ENCODE measurements at places on chromosomes 13 and 19.

GRCh38 chr19:5877882-5878281 is 7.5 kb upstream of the FUT5 start:
- no peak for DNase-seq

GRCh38 chr13:104017317-104017716 is 951.1 kb upstream of the SLC10A2 start:
- no peak for DNase-seq

DNA sequence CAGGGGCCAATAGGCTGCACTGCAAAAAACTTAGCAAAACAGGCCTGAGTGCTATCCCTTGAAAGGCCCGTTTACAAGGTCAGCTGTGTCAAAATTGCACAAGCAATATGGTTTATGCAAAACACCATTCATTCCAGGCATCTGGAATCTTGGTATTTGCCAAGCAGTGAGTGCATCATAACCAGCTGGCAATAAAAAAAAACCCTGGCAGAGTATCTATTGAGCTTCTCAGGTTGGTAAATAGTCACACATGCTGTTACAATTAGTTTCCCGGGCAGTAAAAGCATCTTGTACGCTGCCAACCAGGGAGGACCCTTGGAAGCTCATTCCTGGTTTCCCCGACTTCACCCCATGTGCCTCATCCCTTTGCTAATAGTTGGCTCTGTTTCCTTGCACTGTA is 21.3 kb downstream of the ZNF77 start:
- no peak for DNase-seq

- DNase-seq, result no peak
Observed at GRCh38 chr19:38378866-38379265, 4.5 kb downstream of the PSMD8 start.

DNA sequence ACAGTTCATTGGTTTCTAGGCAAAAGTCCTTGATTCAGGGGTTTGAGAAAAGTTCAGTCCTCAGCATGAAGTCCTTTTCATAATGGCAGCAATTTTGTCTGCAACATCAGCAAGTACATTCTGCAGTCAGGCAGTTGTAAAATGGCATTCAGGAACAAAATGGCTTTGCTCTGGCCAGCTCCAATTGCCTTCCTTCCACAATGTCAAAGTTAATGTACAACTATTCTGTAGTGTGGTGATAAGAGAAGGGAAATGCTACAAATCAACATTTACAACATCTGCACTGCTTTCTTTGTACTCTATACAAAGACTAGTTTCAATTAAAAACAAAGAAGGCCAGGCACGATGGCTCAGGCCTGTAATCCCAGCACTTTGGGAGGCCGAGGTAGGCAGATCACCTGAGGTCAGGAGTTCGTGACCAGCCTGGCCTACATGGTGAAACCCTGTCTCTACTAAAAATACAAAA is 1.8 kb upstream of the NEK3 start:
- DNase-seq, result no peak

DNA sequence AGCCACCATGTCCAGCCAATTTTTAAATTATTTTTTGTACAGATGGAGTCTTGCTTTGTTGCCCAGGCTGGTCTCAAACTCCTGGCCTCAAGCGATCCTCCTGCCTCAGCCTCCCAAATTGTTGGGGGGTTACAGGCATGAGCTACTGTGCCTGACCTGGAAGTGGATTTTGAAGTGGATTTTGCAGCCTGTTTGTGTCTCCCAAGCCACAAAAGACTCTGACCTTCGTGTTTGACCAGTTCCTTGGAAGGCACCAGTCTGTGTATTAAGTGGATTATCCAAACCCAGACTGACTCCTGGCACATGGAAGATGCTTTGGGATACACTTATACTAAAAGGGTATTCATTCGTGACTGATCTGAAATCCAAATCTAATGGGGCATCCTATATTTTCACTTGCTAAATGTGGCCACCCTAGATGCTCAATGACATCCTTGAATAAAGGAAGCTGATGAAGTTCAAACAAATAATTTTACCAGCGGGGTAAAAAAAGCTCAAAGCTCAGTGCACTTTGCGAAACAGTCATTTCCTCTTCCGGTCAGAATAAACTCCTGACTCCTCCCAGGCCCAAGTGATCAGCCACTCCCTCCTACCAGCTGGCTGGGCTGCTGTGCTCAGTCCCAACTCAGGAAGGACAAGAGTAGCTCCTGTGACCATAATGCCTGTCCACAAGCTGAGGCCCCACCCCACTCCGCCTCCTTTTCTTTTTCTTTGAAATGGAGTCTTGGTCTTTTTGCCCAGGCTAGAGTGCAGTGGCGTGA is 32.6 kb upstream of the GATAD2A start:
- no peak for DNase-seq

DNA sequence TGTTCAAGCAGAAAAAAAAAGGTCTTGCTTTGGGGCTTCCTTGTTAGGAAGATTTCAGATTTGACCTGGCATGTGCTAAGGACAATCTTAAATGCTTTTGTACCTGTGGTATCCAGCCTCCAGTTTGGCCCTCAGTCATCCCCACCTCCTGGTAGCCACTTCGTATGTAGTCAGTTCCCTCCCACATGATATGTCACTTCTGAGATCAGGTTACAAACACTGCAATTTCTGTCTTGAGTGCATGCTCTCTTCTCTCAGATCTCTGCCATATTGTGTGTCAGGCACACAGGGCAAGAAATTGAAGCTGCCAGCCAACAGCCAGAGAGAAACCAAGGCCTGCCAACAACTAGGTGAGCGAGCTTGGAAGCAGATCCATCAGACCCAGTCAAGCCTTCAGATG is 60.3 kb upstream of the STARD13 start:
- no peak for DNase-seq

DNA sequence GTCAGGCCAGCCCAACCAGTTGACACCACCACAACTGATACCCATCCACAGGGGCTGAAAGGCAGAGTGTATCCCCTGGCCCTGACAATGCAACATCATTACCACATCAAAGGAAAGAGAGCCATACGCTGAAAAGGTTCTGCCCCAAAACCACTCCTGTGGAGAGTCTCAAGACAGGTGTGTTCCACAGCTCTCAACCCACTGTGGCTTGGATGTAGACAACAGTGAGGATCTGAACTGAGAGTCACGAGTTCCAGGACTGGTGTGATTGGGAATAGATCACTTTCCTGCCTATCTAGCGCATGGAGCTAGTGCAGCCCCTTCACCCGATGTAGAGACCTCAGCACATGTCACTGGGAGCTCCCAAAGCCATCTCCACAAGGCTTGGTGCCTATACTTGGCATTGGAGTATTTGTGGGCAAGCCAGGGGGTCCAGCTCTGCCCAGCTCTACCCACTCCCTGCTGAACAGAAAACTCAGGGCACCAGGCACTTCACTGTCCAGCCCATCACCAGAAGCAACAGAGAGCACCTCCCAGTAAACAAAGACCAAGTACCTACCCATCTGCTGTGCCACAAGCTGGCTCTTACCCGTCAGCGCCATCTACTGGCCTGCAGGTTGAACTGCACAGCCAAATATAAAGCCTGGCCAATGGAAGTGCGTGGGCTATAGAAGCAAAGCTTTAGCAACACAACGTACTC is 579.5 kb downstream of the UQCRFS1 start:
- DNase-seq, result no peak

DNA sequence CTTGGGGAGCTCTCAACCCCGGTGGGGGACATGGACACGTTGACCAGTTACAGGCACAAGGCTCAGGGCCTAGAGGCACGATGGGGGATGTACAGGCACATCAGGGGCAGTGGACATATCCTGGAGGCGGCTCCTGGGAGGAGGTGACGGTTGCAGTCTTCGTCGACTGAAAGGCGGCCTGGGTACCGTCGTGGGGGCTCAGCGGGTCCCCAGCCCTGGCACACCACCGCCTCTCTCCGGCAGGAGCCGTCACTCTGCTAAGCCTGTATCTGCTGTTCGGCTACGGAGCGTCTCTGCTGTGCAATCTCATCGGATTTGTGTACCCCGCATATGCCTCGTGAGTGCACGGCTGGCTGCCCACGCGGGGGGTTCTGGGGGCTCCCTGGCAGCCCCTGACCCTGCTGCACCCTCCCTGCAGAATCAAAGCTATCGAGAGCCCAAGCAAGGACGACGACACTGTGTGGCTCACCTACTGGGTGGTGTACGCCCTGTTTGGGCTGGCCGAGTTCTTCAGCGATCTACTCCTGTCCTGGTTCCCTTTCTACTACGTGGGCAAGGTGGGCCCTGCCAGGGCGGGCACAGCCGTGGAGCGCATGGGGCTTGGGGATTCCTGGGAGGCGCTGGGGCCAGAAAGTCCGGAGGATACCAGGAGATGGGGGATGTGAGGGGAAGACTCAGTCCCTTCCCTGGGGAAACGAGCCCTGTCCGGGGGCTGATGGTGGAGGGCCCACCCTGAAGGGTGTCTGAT is 4.2 kb downstream of the REEP6 start:
- DNase-seq, result no peak

GRCh38 chr19:40585241-40585981 is 8.7 kb downstream of the SHKBP1 start:
- DNase-seq, result no peak

DNA sequence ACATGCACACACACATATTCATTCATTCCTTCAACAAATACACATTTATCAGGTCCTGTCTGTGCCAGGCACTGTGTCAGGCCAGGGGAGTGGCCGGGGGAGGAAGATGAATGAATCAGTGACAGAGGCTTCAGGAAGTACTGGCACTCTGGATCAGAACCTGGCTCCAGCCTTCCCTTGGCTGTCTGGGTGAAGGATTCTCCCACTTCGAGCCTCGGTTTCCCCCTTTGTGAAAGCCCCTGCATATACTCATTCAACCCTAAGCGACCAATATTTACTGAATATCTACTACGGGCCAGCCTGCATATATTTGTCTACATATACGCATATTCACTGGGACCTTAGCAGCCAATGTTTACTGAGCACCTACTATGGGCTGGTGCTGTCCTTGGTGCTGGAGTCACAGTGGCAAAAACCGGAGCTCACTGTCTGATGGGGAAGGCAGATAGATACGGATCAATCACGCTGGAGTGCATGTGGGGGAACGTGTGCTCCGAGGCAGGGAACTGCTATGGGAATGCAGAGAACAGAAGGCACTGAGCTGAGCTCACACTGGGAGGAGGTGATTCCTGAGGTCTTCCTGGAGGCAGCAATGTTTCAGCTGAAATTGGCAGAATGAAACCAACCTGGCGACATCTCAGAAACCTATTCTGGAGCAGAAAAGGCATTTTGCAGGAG is 636 bp upstream of the ZNF579 start:
- DNase-seq, result no peak

DNA sequence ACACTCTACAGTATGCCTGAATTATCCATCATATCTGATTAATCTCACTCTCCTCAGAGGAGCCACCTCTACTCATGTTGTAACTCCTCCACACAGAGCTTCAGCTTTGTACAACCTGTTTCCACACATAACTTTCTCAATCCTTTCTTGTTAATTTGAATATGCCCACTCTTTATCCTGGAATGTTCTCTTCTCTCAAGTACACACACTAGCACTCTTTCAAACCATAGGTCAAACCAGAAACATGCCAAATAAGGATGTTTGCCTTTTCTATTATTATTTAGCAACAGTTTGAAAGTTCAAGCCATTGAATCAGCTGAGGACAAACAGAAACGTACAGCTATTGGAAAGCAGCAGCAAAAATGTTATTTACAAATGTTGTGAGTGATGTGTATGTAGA is 110.3 kb downstream of the MIPEP start:
- no peak for DNase-seq

DNA sequence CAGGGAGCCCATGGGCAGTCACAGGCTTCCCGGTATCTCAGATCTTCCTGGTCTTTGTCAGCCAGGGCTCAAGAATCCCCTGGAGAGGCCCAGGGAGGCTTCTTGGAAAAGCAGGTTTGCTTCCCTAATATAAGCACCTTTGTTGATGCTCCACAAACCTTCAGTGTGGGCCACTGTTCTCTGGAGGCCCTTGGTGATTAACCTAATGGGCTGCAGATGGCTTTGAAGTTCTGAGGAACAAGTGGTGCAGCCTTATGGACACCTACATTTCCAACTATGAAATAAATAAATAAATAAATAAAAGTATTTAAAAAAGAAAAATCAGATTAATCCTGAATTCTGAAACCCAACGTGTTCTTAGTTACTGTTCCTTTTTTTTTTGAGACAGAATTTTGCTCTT is at the start of gene BSPH1:
TSS of gene BSPH1 (minus strand) at position 101 of the 400 bp plus-strand sequence. CDS start at position 12, 89 bp downstream.
- DNase-seq, result no peak

- no peak for DNase-seq
Observed at GRCh38 chr13:102935896-102936321, 90.1 kb downstream of the ERCC5 start.

- DNase-seq, result no peak
Observed at GRCh38 chr13:91426913-91427312, 28.5 kb downstream of the GPC5 start.

- no peak for DNase-seq
Observed at GRCh38 chr13:60509601-60510386, 112.8 kb downstream of the TDRD3 start.

DNA sequence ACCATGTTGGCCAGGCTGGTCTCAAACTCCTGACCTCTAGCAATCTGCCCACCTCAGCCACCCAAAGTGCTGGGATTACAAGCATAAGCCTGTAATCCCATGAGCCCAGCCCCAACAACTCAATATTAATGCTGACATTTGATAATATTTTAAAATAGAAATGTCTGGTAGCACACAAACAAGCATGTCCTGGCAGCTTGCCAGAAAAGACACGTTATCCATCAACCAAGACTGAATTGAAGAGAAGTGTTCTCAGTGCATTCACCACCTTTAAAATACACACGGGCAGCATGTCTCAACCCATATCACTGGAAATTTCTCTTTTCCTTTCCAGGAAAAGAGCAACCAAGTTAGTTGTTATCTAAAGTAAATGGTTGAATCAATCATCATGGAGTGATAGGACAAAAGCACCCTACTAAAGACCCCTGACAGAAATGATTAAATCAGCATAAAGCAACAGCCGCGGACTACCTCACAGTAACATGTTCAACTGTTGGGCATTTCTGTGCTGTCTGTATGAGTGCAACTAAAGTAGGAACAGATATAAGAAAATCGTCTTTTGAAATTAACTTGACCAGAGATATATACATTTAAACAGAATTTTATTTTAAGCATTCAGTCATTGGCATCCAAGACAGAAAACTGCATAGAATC is 25.0 kb downstream of the LHFPL6 start:
- no peak for DNase-seq

GRCh38 chr13:23941211-23941610 is 43.9 kb upstream of the C1QTNF9B start:
- DNase-seq, result no peak

GRCh38 chr19:1752009-1752756 is 1.1 kb upstream of the ONECUT3 start:
- DNase-seq, result no peak

DNA sequence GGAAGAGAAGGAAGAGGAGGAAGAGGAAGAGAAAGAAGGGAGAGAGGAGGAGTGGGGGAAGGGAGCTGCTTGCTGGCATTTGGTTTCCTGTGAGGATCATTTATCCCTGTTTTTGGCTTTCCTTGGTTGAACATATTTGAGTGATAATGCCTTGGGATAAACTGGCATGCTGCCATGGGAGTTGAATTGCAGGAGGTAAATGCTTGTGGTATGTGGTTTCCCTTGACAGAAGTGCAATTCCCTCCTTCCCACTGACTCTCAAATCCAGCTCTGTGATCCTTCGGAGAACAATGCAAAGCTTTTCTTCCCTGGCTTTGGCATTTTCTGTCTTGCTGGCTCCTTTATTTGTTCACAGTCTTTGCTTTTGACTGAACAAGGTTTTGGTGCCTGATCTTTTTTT is 27.2 kb upstream of the CBY2 start:
- DNase-seq, result no peak

All from tibial artery (tissue), 4 donors.